ENCODE measurements at places on chromosomes 7 and 10.

DNA sequence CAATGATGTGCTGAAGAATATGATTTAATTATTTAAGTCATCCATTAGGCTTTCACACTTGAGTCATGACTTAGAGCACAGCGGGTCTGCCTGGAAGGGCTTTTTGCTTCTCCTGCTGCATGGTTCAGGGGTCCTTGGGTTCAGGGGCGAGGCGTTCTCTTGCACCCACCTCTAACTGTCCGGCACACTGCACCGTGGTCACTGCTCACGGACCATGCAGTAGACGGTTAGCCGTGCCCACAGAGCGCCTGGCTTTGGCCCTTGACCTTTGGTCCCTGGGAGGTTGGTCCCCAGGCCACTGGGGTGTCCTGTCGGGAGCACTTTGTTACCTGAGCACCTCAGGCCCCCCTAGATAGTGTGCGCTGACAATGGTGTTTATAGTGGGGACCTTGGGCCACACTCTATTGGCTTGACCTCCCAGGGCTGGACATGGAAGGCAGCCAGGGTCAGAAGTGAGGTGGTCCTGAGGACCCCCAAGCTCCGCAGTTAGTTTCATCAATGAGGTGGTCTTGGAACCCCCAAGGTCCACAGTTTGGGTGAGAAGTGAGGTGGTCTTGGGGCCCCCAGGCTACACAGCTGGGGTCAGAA, 110.6 kb downstream of the ACTR3B start:
- DNase-seq = no peak

DNA sequence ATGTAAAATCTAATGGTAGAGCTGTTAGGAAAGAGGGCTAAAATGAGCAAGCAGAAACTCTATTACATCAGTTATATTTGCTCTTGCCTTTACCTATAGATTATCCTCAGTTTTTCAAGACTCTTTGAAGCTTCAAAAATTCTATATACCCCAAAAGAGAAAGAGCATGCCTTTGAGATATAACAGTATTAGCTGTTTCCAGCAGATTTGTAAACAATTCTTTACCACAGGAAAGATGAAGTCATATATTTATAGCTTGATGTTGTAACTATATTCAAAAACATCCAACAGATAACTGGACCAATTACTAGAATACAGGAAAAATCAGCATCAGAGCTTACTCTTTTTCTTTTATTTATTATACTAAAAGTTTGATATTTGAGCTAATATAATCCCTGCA, 416.2 kb upstream of the TPK1 start:
- DNase-seq = no peak

GRCh38 chr7:81676813-81677212, 93.0 kb downstream of the HGF start:
- no peak for DNase-seq

DNA sequence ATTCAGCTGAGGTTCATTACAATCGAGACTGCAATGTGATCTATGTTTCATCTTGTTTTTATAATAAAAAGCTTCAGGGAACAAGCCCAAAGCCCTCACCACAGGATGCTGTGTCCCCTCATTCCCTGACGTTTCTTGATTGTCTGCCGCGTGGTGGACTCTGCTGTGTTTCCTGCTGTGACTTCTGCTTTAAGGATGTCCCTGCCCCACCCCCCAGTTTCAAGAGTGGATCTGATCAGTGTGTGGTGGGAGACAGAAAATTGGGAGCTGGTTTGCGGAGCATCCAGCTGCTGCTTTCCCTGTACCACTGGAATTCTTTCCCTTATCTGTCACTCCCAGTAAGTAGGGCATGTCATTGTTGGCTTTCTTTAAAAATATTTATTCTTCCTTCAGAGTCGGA, 86.2 kb downstream of the CREM start:
- DNase-seq = no peak

DNA sequence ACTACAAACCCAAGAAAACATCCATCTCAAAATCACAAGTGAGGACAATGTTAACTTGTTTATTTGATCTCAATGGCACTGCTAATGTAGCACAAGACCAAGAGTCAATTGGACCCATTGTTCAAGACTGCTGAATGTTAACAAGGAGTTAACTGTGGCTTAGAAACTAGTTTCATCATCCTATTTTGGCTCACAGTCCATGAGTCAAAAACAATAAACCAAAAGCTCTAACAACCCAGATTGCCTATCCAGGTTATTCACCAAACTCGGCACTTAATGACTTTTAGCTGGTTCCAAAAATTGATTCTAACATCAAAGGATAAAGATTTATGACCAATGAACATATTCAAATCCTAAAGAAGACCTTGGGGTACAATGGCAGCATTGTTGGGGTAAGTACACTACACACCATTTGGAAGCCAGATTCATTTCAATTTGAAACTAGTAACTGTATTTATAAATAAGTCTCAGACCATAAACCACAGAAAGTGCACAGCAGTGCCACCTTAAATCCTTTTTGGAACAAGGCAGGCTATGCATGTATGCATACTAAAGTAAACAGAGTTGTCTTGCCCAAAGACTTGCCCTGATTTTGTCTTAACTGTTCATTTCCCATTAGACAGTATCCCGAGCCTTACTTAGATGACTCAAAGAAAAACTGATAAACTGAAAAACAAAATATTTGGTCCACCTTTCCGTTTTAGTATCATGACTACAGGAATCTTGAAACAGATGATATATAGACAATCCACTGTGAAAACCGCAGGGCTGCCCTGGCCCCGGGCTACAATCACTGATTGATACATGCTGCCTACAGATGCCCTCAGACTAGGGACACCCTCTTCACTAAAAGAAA, 84.5 kb downstream of the SRPK2 start:
- no peak for DNase-seq

DNA sequence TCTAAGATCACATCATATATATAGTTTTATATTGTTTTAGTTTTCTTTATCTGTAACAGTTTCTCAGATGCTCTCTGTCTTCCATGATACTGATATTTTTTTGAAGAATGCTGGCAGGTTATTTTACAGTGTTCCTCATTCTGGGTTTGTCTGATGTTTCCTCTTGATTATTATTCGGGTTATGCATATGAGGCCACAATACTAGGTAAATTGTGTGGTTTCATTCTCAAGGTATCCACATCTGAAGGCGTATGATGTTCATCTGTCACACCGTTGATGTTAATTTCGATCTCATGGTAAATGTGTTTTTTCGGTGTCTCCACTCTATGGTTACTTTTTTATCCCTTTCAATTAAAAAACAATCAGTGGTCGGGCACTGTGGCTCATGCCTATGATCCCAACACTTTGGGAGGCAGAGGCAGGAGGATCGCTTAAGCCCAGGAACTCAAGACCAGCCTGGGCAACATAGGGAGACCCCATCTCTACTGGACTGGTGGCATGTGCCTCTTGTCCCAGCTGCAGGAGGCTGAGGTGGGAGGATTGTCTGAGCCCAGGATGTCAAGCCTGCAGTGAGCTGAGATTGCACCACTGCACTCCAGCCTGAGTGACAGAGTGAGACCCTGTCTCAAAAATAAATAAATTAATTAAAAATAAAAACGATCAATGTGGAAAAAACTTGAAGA, 108.9 kb downstream of the TPST1 start:
- DNase-seq = no peak

GRCh38 chr7:30635798-30636197, 41.1 kb downstream of the GARS1 start:
- DNase-seq = no peak

DNA sequence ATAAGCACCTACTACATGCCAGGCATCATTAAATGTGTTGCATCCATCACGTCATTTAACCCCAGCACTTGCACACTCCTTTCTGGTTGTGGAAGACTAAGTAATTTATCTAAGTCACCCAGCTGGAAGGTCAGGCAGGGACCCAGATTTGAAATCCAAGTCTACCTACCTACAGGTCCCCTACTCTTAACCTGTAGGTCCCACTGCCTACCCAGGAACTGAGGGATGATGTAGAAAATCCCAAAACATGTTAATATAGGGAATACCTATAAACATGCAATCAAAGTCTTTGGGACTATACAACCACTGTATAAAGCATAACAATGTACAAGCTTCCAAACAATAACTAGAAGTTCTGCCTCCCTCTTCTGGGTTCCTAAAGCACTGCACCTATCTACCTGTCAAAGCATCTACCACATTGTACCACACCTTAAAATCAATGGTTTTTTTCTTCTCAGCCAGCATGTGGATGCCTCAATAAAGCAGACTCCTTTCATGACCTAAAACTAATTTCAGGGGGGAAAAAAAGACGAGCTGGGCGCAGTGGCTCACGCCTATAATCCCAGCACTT, 5.6 kb downstream of the IL6 start:
- no peak for DNase-seq

GRCh38 chr10:78974617-78975317, 94.0 kb upstream of the ZMIZ1 start:
- DNase-seq = peak; percentile 67

DNA sequence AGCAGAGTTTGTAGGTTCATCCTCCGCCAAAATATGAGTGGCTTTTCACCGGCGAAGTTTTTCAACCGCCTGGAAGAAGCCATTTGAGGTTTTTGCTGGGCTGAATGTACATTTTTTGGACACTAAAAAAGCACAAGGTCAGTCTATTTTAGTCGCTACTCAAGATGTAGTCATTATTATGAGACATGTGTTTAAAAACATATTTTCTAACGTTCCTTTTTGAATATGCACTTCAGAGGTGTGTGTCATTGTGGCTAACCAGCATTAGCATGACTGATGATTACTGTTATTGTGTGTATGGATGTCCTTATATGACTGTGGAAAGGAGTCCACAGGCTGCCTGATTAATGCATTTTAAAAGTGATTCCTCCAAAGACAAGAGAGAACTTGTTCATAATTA, 605.4 kb downstream of the INHBA start:
- no peak for DNase-seq

GRCh38 chr10:89973326-89973725, 271.9 kb downstream of the KIF20B start:
- DNase-seq = no peak

GRCh38 chr7:150945853-150946420, 32.2 kb downstream of the KCNH2 start:
- no peak for DNase-seq

DNA sequence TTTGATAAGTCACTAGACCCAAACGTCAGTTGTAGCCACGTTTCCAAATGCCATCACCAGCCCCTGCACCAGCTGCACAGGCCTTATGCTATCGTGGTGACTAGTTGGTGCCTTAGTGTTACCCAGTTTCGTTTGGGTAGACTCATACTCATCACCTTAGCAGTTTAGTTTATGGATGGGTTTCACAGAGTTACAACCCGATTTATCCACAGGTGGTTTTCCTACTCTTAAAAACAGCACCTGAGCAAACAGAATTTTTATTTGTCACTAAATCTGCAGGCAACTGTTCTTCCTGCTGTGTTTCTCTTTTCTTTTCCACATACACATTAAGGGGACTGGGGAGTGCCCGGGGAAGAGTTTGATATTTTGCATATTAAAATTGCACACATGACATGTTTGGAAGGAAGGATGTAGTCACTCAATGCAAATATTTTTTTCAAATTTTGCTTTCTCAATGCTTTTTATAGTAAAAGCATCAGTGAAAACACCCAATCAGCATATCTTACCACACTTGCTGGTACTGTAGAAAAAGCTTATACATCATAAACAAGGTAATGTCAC, 41.6 kb downstream of the PDSS1 start:
- DNase-seq = no peak

DNA sequence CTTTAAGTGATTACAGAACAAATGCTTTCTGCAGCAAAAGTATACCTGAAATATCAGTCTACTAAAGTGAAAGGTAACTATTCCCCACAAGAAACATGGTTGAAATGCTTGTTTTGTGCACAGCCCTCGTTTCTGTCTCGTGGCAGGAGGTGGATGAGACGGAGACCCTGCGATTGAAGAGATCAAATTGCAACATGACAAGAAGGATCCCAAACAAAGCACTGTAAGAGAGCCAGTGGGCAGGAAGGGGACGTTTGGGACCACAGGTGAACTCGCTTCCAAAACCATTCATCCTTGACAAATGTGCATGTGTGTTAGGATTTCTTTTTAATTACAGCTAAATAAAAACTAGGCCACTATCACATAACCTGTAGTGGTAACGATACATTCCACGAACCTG, 192.6 kb downstream of the CCSER2 start:
- DNase-seq = no peak

- no peak for DNase-seq
Observed at GRCh38 chr7:142432377-142432776, 174.5 kb upstream of the PRSS58 start.

GRCh38 chr7:43602256-43602655, 19.3 kb downstream of the STK17A start:
- DNase-seq = no peak

DNA sequence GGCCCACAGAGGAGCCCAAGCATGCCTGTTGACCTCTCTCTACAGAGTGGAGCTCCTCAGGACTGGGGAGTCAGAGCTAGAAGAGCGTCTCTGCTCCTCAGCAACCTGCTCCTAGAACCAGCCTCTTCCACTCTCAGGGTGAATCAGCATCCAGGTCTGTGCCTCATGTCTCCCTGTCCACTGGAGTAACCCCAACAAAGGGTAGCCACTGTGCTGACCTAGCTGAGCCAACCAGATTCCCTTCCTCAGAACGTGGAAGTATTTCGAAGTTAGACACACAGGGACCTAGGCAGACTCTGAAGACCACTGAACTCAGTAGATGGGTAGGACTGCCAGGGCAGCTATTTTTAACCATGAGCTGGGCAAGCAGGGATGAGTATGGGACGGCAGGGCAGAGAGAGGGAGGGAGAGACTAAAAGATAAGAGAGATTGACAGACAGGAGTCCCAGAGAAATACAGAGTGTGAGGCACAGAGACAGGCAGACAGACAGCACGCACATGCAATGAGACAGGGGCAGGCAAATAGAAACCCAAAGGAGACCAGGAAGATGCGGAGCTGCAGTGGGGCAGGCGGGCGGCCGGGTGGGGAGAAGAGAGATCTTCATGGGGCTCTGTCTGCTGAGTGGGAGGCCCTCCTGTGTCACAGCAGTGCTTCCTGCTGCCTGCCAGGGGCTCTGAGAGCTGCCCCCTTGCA, 56.7 kb downstream of the OSBPL3 start:
- DNase-seq = peak; percentile 30

DNA sequence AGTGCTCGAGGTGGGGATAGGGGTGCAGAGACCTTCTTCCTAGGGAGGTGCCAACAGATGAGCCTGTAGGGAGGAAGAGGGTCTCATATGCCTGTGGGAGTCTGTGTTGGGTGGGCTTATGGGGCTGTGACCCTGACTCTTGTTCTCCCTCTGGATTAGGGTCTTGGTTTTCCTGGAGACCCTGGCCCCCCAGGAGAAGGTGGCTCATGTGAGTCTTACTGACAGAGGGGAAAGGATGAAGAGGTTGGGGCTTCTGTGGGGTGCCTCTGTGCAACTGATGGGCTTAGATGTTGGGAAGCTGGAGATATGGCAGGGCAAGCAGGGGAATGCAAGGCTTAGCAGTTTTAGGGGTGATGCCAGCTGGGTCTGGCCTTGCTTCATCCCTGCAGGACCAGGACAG, 20.2 kb upstream of the VOPP1 start:
- DNase-seq = no peak

DNA sequence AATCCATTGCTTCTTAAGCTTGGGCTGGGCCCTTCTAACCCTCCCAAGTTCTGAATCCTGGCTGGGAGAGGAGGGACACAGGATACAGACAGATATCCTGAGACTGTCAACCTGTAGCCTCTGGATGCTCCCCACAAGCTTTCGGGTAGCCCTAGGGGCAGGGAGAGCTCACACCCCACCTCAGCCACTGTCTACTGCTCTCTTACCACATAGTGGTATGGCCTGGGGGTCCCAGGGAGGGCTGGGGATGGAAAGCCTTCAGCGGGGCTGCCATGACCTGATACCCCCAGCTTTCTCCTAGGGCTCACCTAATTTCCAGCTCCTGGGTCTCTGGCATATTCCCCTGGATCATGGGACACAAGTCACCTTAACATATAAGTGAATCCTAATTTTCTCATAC, 25.1 kb downstream of the CRHR2 start:
- no peak for DNase-seq

Data from DND-41 (cell line).